Psoas muscle (tissue), 8 donors: ENCODE measurements at places on chromosomes 2 and 18. TPM values are rescaled to one million over a fixed set of nuclear protein-coding genes. Genes with fewer than 3 reads are reported as not detected.

- DNase-seq = no peak
These were observed 121.2 kb downstream of the ZAP70 start for GRCh38 chr2:97834610-97835009.

DNA sequence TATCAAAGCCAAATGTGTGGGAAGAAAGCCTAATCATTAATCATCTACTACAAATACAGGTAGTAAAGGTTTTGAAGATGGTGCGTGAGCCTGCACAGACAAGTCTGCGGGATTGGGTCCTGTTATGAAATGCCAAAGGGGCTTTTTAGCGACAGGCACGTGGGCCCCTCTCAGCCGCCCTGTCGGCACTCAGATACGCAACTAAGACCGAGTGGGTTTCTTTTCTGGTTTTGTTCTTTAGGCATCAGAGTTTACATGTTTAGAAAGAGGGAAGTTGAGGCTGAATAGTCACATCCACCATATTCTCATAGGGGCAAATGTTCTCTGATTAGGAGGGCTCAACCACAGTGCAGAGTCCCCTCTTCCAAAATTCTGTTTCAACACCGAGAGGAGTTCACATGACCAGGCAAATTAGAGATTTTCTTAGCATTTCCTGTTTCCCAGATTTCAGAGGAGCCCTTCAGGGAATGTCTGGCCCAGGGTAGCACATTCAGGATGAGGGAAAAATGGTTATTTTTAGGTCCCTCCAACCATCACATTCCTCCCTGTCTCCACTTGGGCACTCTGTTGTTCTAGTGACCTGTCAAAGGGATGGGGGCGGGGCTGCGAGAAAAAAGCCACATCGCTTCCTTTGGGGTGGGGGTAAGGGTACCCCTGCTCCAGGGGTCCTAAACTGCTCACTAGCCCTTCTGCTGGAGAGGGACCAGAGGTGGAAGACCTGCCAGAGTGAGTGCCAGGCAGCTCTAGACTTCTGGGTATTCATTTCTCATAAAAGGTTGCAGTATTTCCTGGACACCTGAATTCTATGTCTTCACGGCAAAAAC lies 159.2 kb downstream of the BCL2 start:
- no peak for DNase-seq

DNA sequence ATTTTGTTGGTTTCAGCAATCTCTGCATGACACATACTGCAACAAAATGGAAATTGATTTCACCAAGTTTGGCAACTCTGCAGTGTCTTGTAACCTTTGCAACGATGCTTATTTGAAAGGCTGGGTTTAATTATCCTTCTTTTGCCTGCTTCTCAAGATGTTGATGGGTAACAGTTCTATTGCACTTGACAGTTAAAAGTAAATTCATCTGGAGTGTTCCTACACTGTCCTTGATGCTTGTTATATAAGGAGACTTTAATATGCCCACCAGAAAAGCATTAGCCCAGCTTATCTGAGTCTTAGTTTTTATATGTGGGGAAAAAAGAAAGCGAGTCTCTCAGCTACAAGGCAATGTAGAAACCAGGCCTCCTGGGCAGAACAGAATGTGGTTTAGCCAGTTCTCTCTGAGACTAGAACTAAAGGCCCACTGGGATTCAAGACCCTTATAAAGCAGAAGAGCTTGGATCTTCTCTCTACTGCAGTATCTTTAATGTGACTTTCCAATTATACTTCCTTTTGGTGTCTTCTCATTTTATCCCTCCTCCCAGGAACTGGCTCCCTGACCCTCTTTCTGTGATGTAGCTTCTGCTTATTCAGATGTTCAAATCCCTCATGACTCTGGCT lies 106.8 kb upstream of the LYPD6 start:
- no peak for DNase-seq

DNA sequence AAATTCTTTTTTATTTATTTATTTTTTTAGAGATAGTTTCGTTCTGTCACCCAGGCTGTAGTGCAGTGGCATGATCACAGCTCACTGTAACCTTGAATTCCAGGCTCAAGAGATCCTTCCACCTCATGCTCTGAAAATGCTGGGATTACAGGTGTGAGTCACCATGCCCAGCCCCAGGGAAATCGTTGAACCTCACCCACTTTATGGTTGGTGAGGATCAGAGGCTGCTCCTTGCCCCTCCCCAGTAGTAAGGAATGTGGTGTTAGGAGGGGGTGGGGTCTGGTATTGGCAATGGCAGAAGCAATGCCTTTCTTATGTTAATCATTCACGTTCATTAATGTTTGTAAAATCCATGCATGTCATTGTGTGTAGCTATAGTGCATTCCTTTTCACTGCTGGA lies 161.9 kb downstream of the SUCLG1 start:
- DNase-seq = no peak

Gene TMEM178A
- 1.6 TPM for total RNA-seq

DNA sequence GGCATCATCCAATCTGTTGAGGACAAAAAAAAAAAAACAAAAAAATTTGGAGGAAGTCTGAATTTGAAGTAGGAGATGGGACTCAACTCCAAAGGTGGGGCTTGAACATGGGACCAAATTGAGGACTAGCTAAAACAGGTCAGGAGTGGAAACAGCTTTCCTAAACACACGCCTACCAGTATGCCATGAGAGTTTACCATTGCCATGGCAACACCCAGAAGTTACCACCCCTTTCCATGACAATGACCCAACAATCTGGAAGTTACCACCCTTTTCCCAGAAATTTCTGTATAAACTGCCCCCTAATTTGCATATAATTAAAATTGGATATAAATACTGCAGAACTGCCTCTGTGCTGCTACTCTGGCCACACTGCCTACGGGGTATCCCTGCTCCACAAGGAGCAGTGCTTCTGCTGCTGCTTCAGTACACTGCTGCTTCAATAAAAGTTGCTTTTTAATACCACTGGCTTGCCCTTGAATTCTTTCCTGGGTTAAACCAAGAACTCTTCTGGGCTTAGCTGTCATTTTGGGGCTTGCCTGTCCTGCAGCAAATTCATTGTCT lies 73.3 kb upstream of the FSIP2 start:
- DNase-seq = no peak

GRCh38 chr2:156057647-156058046 lies 274.9 kb downstream of the NR4A2 start:
- DNase-seq = no peak
